ENCODE measurements at places on chromosomes 6 and 20.

GRCh38 chr6:109428889-109429477, 11.4 kb downstream of the PPIL6 start:
- DNase-seq, result no peak

DNA sequence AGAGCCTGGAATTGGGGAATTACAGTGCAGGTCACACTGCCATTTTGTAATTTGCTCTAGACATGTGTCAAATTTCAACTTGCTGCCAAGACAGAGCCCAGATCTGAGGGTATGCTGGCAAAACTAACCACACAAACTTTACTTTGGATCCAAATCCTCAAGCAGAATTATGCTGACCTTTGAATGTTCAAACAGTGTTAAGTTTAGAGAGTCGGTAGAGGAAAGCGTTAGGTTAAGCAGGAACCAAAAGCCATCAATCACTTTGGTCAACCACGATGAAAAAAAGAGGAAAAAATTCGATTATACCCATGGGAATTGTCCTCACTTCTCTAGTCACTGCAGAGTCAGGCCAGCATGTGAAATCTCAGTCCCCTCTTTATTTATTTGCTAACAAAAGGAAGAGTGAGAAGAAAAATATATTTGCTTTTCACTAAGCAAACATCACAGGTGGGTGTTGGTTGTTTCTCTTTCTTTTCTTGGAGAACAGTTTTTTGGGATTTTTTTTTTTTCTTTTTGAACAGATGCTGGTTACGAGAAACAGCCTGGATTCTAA, 105.1 kb upstream of the ADGRF1 start:
- no peak for DNase-seq

DNA sequence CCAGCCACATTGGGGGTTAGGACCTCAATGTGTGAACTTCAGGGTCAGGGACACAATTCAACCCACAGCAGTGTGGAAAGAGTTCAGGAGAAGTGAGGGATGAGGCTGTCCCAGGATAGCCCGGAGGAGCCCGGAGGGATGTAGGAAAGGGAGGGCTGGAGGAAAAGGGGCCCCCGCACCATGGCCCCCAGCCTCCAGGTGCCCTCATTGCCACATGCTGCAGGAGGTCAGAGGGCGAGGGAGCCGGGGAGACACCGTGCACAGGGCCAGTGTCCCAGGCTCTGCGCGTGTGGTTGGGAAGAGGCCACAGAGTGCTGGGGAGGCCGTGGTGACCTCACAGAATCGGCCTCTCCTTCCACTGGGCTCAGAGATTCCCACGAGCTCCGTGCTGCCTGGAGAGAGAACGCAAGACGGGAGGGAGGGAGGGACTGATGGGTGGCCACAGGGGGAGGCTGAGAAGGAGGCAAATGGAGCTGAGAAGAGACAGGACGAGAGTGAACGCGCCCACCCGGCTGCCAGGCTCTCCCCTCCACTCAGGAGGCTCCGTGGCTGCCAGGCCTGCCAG, 215.1 kb downstream of the DLL1 start:
- no peak for DNase-seq

GRCh38 chr6:125392682-125393081, 90.9 kb upstream of the HDDC2 start:
- DNase-seq, result no peak

DNA sequence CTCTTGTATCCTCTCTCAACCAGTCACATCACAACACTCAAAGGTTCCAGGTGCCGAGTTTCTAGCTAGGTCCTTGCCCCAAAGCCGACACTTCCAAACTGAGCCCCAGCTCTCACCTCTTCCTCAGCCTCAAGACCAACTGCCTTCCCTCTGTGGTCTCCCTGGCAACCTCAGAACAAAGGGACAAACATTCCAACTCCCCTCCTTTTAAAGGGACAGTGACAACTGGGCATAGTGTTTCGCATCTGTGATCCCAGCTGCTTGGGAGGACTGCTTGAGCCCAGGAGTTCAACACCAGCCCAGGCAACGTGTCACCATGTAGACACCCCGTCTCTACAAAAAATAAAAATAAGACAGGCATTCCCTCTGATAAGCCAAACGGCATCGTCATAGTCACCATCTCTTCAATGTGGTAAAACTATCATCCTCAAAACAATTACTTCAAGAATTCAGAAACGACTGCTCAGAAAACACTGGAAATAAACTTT, 11.3 kb downstream of the DIDO1 start:
- no peak for DNase-seq

DNA sequence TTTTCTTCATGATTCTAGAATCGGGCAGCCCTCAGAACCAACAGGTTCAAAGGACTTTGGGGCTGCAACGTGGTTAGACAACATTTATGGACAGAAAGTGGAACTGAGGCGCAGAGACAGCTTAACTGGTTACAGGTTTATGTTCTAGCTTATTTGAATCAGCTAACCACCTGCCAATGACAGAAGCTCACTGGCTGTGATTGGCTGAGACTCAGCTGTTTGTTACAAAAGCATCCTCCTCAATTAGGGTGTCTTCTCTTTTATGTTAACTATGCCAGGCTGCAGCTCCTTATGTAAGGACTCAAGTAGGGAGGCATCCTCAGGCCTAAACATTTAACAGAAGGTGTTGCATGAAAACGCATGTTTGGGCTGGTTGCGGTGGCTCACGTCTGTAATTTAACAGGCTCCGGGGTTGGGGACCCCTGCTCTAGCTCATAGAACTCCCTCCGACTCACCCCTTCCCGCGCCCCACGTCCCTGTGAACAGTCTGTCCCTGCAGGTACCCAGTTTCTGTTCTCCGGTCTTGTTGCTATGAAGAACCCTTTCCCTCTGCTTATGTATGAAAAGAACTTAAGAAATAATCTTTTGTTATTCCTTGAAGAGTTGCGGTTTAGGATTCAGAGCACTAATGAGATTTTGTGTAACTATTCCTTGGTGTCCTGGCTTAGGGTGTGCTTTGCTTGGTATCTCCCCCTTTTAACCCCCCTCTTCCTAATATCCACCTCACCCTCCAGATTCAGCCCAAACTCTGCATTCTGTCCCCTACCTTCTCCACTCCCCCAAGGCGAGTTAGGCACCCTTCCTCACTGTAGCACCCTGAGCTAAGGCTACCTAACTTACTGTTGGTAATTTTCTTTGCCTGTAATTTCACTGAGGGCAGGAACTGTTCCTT, 1.2 kb upstream of the TMEM181 start:
- no peak for DNase-seq

DNA sequence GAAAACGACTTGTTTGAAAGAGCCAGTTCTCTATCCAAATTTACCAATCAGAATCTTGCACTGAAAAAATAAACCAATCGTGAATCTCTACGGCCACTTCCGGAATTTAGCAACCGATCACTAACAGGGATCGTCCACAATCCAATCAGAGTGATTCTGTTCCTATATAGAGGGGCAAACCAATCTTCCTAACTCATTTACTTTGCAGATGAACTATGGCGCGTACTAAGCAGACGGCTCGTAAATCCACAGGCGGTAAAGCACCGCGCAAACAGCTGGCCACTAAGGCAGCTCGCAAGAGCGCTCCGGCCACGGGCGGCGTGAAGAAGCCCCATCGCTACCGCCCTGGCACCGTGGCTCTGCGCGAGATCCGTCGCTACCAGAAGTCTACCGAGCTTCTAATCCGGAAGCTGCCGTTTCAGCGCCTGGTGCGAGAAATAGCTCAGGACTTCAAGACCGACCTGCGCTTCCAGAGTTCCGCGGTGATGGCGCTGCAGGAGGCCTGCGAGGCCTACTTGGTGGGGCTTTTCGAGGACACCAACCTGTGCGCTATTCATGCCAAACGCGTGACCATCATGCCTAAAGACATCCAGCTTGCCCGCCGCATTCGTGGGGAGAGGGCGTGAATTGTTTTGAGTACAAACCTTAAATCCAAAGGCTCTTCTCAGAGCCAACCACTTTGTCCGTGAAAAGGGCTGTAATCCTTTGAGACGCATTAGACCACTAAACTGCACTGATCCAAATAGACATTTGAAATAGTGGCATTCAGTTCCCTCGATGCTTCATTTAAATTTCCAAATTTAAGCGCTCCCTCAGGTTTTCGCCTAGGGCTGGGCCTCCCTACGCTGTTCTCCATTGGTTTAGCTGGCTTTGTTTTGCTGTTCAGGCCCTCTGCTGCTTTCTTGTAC, 138.0 kb downstream of the HFE start:
- DNase-seq, result no peak

DNA sequence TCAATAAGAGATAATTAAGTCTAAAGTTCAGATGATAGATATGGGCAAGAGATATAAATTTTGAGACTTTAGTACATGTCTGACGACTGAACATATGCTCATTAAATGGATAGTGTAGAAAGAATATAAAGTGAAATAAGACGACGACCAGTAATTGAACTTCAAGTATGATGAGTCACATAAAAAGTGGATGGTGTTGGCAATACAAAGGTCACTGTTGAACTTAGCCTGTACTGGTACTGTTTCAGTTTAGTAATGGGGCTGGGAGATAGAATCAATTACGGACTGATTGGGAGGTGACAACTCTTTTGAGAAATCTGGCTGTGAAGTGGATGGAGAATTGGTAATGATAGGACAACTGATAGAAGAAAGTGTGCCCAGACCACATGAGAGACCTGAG, 68.1 kb downstream of the IBTK start:
- DNase-seq, result no peak

DNA sequence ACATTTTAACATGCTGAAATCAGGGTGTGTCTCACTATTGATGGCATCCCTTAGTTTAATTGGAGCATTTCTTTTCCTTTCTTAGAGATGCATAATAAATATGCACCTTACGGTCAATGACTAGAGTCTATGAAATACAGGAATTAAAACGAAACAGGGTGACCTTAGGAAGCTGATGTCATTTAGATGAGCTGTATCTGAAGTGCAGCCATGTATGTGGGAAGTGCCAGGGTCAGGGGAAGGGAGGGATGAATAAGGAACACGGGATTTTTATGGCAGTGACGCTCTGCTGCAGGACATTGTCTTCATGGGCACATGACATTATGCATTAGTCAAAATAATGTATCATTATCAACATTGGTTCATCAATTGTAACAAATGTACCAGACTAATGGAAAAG, 84.0 kb downstream of the AGPAT4 start:
- no peak for DNase-seq

DNA sequence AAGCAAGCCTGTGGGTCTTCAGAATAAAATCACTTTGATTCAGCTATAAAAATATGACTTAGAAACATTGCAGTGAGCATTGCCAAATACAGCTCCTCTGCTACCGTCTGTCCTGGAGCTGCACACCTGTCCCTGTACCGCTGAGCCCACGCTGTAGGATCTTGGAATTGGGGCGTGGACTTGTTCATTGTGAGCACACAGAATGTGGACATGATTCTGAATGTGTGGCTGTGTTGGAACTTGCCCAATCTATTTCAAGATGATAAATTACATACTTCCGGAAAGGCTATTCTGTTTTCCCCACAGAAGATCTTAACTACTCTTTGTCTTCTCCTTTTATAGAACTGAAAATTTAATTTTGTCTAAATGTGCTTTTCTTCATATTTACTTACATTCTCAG, 107.3 kb downstream of the UST start:
- DNase-seq, result no peak

- no peak for DNase-seq
These were observed 47.2 kb downstream of the FILIP1 start for GRCh38 chr6:75446241-75446880.

GRCh38 chr6:3108746-3109414, 9.6 kb upstream of the BPHL start:
- no peak for DNase-seq

DNA sequence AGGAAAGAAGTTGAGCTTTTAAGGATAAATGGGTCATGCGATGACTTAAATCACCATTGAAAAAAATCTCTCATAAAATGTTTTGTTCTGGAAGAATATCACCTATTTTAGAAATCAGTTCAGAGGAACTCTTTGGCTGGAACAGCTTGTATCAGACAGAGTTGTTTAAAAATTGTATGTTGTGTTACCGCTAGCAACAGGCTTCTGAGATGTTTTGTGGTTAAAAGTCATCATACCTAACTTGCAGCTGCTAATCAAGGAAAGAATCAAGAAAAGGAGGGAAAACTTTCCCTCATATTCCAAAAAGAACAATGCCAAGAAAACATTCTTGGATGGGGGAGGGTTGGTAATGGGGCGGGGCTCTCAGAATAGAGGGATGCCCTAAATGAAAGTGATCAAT, 220.7 kb upstream of the CITED2 start:
- no peak for DNase-seq

DNA sequence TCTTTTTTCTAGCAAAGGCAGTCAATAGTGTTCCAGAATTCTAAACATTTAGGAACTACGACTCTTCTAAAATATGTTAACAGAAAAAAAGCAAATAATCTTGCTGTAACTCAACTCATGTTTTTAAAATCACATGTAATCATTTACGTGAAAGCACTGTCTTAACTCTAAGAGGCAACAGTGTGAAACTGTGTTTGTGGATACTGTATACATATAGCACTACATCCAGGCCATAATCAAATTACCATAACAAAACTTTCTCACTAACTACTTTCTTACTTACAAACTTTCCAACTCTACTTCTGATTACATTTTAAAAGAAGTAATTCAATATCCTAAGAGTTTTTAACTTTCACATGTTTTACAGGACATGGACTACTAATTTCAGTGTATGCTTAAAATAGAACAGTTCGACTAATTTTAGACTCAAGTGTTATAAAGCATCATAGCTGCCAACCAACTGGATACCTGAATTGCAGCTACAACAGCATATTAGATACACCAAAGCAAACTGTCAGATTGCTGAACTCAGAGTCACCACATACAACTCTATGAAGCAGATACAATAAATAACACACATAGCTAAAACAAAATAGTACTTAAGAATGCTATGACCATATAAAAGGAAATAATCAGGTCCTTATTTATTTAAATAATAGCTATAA, 121.6 kb upstream of the BEND6 start:
- DNase-seq, result no peak

DNA sequence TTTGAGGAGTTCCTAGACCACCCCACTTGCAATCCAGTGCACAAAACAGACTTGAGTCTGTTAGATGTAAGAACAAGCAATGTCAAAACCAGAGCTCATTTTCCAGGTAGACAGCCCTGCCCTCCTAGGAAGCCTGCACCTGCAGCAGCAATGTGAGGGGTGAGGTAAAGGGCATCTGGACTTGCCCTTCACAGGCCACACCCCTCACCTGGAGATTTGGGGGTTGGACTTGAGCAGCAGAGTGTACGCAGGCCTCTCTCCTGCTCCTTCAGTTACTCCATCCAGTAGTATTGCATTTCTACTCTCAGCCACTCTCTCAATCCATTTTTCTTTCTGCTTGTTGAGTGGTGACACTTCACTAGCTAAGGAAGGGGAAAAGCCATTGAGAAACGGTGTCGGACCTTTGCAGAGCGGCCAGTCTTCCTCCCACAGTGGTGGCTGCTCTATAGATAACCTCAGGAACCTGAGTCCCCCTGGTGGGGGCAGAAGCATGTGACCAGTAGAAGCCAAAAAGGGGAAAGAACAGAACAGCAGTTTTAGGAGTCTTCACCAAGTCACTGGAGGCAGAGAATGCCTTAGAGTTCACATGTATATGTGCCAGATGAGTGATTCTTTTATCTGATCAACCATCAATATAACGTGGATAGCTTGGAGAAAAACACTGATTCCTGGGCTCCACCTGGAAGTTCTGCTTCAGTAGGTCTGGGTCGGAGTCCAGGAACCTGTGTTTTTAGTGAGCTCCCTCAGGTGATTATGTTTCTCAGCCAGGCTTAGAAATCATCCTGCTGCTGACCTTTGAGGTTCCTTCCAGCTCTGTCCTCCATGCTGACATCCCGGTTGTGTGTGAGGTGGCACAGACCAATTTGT, 28.0 kb downstream of the ARFGEF2 start:
- no peak for DNase-seq

- no peak for DNase-seq
These were observed 839.5 kb downstream of the FRK start for GRCh38 chr6:115221198-115221597.

GRCh38 chr6:120908767-120909166, 425.5 kb downstream of the TBC1D32 start:
- DNase-seq, result no peak

- DNase-seq, result no peak
These were observed 138.1 kb downstream of the DNAH8 start for GRCh38 chr6:38853236-38853635.

All from GM12892 (cell line).